ENCODE measurements at places on chromosomes 2 and 18. TPM values are rescaled to one million over a fixed set of nuclear protein-coding genes. Genes with fewer than 3 reads are reported as not detected.
A peak's percentile ranks its signal among the peaks of the same experiment; 100 is the strongest.

The APCDD1 gene
- total RNA-seq, result not detected

The GAD1 gene
- 29.8 TPM for total RNA-seq

The ERMN gene
- not detected for total RNA-seq

The SNORC gene
- total RNA-seq, result 4.9 TPM

The TSGA10 gene
- total RNA-seq, result 5.5 TPM

The CYP27A1 gene
- 2.4 TPM for total RNA-seq

The ZNF396 gene
- total RNA-seq, result not detected

The BOK gene
- total RNA-seq, result 50.4 TPM

The AMER3 gene
- total RNA-seq, result not detected

The SULT1C2 gene
- not detected for total RNA-seq

The DSG2 gene
- total RNA-seq, result 16.5 TPM

The IFIH1 gene
- total RNA-seq, result 8.7 TPM

The FBLN7 gene
- total RNA-seq, result 0.03 TPM

GRCh38 chr2:96369186-96369585, 33.6 kb downstream of the NCAPH start:
- no peak for DNase-seq

DNA sequence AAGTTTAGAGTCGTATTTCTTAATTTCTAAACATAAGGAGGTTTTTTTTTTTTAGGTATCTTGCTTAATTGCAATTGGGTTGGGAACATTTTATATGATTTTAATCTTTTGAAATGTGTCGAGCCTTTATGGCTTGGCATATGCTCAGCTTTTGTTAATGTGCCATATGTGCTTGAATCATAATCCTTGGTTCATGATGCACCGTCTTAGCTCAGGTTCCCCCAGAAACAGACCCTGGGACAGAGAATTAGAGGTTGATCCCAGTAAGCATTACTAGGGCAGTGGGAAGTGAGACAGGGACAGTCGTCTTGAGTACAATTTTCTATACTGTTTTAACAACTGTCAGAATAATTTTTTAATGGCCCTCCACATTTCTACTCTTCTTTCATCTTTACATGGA, 9.3 kb downstream of the CHCHD5 start:
- DNase-seq, result no peak

- no peak for DNase-seq
Observed at GRCh38 chr2:204491528-204491927, 53.7 kb upstream of the PARD3B start.

GRCh38 chr2:144645083-144645778, 125.3 kb upstream of the ZEB2 start:
- no peak for DNase-seq

DNA sequence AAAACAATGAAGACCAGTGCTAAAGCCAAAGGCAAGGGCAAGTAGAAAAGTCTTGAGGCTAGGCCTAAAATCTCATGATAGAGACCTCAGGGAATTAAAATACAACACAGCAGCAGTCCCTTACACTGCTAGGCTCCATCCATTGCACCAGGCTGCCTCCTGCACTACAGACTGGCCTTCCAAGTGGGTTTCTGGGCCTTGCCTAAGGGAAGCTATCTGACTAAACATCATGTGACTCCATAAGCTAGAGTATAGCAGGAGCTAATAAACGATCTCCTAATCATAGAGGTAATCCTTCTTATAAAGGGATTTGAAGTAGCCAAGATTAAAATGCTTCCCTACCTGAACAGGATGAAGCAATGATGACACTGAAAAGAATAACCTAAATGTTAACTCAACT, 77.6 kb upstream of the NFU1 start:
- no peak for DNase-seq

- no peak for DNase-seq
Observed at GRCh38 chr18:67425672-67426071, 90.8 kb downstream of the DSEL start.

- no peak for DNase-seq
Observed at GRCh38 chr2:45818591-45818990, 167.1 kb downstream of the PRKCE start.

- DNase-seq, result no peak
Observed at GRCh38 chr2:241466230-241466629, 42.2 kb downstream of the STK25 start.

DNA sequence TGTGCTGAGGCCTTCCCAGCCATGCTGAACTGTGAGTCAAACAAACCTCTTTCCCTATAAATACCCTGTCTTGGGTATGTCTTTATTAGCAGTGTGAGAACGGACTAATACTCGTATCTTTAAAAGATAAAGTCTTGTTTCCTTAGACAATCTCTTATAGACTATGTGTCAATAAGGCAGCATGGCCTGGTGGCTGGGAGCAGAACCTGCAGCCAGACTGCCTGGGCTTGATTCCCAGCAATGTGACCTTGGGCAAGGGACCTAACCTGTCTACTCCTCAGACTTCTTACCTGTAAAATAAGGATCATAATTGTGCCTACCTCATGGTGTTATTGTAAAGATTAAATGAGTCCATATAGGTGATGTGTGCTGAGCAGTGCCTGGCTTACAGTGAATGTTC, 198.7 kb downstream of the CDH20 start:
- no peak for DNase-seq

- no peak for DNase-seq
Observed at GRCh38 chr2:61141151-61141550, 20.8 kb upstream of the C2orf74 start.

DNA sequence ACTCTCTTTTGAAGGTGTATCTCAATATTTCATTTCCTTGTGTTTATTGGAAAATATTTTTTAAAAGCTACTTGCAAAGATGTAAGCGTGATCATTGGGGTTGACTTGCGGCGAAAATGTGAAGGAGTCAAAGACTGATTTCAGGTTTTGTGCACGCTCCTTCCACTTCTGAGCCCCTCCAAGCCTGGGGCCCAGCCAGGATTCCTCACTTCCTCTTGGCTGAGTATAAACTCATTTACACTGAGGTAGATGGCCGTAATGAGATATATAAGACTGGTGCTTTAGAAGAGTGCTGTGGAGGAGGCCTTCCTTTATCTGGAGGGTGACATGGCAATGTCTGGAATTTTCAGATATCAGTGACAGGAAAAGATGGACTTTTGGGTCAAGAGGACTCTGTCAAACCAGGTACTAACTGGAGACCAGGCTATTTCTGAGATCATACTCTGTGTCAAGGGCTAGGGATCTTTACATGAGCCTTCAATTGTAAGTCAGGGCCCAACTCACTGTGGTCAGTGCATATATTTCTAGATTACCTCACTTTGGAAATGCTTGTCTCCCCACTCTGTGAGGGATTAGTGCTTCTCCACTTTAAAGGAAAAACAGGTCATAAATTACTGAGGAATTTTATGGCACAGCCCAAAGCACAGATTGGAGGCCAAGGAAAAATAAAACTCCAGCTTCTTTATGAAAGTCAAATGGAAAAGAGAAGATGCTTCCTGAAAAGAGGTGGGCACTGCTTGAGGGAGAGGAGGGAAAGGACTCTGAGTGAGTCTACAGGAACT, 22.8 kb downstream of the PRKCE start:
- peak; percentile 43 for DNase-seq

DNA sequence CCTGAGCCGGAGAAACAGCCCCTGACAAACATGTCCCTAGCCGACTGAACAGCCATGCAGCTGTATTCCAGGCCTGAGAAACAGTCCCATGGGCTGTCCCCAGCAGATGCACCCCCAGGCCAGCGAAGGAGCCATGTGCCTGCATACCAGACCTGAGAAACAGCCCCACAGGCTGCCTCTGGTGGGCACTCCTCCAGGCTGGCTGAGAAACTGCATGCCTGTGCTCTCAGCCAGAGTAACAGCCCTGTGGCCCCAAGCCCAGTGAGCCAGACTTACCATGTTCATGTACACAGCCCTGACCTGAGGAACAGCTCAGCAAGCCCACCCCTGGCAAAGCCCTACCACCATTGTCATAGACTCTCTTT, 24.8 kb downstream of the BOLL start:
- DNase-seq, result no peak

GRCh38 chr2:106314444-106314843, 120.3 kb upstream of the UXS1 start:
- no peak for DNase-seq

- no peak for DNase-seq
Observed at GRCh38 chr2:70391259-70391658, 89.4 kb upstream of the FAM136A start.

- DNase-seq, result no peak
Observed at GRCh38 chr18:62954366-62954765, 239.0 kb downstream of the PHLPP1 start.

GRCh38 chr2:176415174-176415895, 146.1 kb downstream of the MTX2 start:
- no peak for DNase-seq

DNA sequence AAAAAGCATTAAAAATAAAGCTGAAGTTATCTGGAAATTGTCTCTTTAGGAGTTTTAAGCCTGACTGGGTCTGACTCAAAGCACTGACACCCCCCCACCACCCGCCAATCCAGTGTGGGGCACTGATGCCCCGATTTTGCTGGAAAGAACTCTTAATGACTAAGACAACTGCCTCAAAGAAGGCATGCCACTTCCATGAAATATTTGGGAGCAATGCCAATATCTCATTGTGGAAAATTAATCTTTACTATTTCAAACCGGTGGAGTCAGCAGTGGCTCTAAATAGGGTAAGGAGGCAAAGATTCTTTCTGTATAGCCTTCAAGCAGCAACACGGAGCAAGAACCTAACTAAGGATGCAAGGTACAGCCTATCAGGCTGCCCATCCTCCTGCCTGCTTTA, 4.5 kb downstream of the FKBP7 start:
- DNase-seq, result no peak

DNA sequence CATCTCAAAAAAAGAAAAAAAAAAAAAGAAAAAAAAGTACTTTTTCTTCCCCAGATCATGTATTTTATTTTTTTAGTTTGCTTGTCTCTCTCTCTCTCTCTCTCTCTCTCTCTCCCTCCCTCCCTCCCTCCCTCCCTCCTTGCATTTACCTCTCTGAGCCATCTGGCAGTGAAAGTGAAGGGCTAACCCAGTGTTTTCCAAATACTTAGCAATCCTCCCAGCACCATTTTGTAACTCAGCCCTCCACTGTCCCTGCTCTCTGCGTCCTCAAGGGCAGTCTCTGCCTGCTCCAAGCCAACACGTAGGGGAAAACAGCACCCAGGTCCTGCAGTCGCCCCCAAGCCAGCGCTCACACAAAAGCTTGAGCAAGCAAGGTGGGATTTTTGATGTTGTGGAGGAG, 19.6 kb upstream of the TEX44 start:
- DNase-seq, result no peak

- no peak for DNase-seq
Observed at GRCh38 chr2:201196803-201197202, 13.9 kb downstream of the CASP10 start.

GRCh38 chr2:48566592-48567310, 36.8 kb downstream of the STON1 start:
- no peak for DNase-seq

GRCh38 chr2:107775211-107775610, 51.5 kb upstream of the RGPD4 start:
- no peak for DNase-seq

All from HT-29 (cell line).